ENCODE measurements at places on chromosomes 5 and 9.

- DNase-seq, result no peak
Measured at GRCh38 chr5:164256351-164256750, 750.9 kb downstream of the MAT2B start.

- no peak for DNase-seq
Measured at GRCh38 chr9:89756891-89757537, 152.2 kb downstream of the GADD45G start.

GRCh38 chr5:153699035-153699434 lies 208.6 kb downstream of the GRIA1 start:
- DNase-seq, result no peak

DNA sequence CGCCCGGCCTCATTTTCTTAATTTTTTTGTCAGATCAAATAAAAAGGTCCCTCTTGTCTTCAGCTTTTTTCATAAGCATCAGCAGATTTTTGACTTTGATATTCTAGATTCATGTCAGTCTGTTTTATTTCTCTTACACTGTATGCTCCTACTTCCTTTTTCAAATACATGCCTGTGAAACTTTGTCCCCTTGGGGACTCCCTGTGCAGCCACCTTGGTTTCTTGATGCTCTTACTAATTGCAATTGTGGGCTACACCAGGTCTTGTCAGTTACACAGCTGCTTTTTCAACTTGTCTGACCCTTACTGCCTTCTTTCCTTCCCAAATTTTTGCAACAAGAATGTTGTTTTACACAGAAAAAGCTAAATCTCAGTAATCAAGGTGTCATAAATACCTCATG lies 238.2 kb upstream of the KCNN2 start:
- no peak for DNase-seq

DNA sequence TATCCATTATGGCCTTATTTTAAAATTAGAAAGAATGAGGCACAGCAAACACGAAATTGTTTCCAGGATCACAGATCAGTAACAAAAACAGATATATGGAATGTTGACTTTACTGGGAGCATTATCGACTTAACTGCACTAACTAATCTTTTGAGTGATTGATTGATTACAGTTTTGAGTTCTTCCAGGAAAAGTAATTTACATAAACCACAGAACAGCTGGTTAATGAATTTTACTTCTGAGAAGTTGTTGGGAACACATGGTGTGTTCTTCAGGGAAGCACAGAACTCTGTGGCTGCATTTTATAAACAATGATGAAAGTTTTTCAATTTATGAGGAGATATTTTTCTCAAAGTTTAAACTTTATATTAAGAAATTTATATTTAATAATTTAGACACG lies 802.4 kb upstream of the ACO1 start:
- DNase-seq, result no peak

- DNase-seq, result no peak
Measured at GRCh38 chr5:17157294-17157693, 60.1 kb upstream of the BASP1 start.

DNA sequence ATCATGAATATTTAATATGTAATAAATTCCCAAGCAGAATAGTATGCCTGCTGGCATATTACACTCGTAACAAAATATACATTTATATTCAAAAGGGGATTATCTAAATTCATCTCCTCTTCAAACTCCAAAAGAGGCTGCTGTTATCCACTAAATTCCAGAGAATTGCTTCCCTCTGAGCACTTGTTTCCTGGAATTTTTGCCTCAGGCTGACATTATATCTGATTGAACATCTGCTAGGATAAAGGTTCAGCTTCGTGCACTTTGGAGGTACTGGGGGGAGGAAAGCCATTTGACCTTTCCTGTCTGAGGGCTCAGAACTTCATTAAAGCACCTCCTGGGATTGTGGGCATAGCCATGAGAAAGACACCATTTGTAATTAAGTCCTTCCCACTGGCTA lies 4.3 kb upstream of the HAPLN1 start:
- no peak for DNase-seq

DNA sequence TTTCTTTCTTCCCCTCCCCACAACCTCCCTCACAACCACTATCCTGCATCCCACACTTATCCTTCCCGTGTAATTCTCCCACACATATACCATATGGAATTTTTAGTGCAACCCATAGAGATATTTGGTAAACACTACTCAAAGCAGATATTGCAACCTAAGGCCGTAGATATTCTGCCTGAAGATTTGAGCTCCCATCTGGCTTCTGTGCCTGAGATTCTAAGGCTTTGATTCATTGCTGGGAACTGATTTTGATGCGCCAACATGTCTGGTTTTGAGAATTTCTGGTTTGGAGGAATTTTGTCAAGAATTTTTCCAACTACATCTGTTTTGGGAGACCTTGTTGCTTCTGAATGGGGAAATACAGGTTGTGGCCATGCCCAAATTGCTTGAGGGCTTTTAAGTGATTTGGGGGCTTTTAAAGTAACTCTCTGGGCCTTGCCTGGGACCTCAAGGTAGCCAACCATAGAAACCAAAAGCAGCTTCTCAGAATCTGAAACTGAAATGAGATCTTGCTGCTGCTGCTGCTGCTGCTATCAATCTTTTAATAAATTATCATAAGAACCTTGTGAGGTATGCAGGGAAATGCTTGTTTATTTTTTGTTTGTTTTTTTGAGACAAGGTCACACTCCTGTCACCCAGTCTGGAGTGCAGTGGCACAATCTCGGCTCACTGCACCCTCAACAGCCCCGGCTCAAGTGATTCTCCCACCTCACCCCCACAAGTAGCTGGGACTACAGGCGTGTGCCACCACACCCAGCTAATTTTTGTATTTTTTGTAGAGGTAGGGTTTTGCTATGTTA lies 36.2 kb downstream of the PLAC8L1 start:
- no peak for DNase-seq

DNA sequence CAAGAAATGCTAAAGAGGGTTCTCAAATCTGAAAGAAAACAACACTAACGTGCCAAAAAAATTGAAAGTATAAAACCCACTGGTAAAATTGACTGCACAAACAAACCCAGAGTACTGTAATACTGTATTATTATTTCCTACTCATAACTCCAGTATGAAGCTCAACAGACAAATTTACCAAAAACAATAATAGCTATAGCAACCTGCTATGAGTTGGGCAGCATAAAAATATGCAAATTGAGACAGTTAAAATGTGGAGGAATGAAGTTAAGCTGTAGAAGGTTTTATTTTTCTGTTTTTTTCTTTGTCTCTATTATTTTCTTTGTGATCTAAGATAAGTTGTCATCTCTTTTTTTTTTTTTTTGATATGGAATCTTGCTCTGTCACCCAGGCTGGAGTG lies 15.7 kb downstream of the KIF4B start:
- no peak for DNase-seq

- DNase-seq, result no peak
Measured at GRCh38 chr9:108743416-108743815, 112.4 kb downstream of the ACTL7B start.

DNA sequence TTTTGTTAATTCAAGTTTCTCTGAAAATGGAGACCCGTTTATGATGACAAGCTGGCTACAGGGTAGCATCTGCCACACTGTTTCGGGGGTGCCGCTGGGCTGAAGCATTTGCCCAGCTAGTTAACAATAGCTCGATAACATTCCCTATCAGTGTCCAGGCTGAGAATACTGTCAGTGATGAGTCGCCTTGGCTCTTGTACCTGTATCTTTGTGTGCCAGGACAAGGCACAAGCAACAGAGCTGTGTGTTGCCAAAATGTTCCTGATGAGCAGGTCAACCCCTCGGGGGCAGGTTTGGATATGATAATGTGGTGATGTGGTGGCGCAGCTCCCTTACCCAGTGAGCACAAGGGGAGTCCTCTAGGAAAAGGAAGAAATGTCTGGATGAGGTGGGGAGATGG lies 7.0 kb downstream of the TGFBI start:
- no peak for DNase-seq

DNA sequence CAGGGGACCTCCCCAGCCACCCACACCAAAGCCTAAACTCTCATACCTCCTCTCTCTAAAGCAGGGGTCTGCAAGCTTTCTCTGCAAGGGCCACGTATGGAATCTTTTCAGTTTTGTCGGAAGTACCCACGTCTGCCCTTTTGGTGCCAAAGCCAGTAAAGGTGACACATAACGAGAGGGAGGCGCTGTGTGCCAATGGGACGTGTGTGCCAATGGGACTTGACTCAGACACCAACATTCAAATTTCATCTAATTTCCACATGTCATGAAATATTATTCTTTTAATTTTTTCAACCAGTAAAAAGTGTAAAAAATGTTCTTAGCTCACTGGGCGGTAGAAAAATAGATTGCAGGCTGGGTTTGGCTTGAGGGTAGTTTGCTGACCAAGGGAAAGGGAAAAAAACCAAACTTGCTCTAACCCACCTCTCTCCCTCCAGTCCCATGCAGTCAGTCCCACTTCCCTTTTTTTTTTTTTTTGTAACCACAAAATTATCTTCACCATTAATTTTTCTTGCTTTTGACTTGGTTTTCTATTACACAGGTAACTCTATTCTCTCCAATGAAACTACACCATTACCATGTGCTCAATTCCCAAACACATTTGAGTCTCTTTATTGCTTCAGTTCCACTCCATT lies 25.5 kb downstream of the OR2V1 start:
- DNase-seq, result no peak

- DNase-seq, result no peak
Measured at GRCh38 chr9:95788521-95788991, 86.9 kb upstream of the ERCC6L2 start.

- DNase-seq, result no peak
Measured at GRCh38 chr5:97624886-97625285, 441.8 kb upstream of the RIOK2 start.

GRCh38 chr5:1540831-1541701 lies 17.3 kb upstream of the LPCAT1 start:
- no peak for DNase-seq

- DNase-seq, result no peak
Measured at GRCh38 chr5:21391506-21391905, 1403.5 kb upstream of the CDH18 start.

- DNase-seq, result no peak
Measured at GRCh38 chr5:122009436-122009835, 47.7 kb downstream of the SRFBP1 start.

- DNase-seq, result no peak
Measured at GRCh38 chr5:32462618-32463017, 18.1 kb upstream of the ZFR start.

GRCh38 chr9:107620801-107621200 lies 131.2 kb upstream of the KLF4 start:
- DNase-seq, result no peak

DNA sequence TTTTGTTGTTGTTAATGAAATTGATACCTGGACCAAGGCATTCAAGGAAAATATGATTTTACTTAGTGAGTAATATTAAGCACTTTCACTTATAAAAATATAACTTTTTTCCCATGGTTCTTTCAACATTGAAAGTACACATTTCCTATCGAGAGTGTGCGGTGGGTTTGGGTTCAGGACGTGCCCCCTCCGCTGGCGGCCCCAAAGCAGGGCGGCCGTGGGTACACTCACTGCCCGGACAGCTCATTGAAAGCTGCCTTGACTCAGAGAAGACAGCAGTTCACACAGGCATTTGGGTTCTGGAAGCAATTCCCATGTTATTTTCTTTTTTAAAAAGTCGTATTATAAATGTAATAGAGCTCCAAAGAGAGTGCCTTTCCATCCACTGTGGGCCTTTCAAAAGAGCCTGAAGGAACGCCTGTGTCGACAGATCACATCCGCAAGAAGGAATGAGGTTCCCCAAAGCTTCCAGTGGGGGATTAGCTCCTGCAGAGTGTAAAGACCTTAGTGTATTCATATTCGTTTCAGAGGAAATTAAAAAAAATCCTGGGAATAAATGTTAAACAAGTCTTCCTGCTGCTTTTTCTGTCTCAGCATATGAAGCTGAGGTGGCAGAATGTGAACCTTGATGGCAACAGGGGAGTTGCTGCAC lies 74.3 kb downstream of the PRDM6 start:
- DNase-seq, result no peak

DNA sequence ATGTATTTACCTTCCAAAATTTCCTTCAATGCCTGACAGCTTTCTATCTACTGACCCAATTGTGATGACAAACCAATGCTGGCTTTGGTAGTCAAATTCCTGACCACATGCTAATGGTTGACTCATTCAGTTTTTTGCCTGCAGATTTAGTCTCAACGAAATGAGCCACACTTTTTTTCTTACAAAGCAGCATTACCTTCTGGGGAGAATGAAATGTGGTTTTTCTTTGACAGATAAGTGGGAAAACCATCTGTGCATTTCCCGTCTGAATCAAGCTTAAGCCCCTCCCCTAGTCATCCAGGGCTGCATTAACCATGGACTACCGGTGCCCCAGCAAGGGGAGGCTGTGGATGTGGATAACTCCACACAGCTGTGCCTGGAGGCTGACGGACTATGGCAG lies 99.6 kb upstream of the TAF11L2 start:
- DNase-seq, result no peak

DNA sequence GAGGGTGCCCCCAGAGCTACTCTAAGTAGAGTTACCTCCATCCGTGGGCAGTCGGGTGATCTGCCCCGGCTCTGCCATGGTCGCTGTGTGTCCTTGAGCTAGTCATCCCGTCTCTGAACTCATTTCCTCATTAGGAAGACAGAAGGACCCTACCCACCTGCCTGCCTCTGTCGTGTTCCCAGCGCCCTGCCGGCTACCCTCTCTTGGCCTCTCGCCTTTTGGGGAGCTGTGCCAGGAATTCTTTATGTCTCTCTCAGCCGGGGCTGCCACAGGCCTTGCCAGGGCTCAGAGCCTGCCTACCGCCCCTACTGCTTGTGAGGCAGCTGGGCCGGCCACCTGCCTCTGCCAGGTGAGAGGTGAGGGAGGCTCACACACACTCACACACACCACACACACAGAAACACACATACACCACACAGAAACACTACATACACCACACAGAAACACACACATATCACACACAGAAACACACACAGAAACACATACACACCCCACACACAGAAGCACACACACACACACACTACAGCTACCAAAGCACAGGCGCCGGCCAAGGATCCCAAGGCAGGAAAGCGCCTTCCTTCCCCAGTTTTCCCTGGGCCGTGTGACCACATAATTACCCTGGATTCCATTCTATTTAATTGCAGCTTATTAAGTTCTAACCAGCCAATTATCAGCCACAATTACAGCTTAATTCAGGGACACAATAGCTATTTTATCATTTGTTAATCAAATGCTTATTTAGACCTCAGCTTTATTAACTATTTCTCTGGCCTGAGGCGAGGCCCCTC lies 41.7 kb downstream of the UNC5A start:
- DNase-seq, result no peak

- DNase-seq, result no peak
Measured at GRCh38 chr5:180988592-180988991, at the start of gene BTNL3. Gene BTNL3 (plus strand): TSS chr5:180988846. CDS start chr5:180989029, 183 bp downstream.

- DNase-seq, result no peak
Measured at GRCh38 chr5:10892147-10892910, 131.3 kb upstream of the DAP start.

DNA sequence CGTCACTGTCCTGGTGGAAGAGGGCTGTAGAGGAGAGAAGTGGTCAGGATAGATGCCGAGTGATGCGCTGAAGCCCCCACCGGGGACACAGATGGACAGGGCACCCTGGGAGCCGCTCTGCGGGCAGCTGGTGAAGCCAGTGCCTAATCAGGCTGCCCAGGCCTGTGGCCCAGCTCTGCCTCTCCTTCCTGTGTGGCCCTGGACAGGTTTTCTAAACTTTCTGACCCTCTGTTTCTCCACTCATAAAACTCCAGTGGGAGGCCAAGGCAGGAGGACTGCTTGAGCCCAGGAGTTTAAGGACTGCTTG lies 86.1 kb downstream of the C5orf15 start:
- DNase-seq, result no peak

Data from hematopoietic multipotent progenitor cell treated with erythropoietin and hydrocortisone succinate and interleukin-3 and kit ligand, for 15 days (in vitro differentiated cells).